ENCODE measurements at places on chromosomes 12 and 14.
A peak's percentile ranks its signal among the peaks of the same experiment; 100 is the strongest.

GRCh38 chr14:32683679-32684078, 255.0 kb upstream of the NPAS3 start:
- DNase-seq: no peak

GRCh38 chr14:52663850-52664249, 31.5 kb downstream of the ERO1A start:
- DNase-seq: peak; percentile 15

DNA sequence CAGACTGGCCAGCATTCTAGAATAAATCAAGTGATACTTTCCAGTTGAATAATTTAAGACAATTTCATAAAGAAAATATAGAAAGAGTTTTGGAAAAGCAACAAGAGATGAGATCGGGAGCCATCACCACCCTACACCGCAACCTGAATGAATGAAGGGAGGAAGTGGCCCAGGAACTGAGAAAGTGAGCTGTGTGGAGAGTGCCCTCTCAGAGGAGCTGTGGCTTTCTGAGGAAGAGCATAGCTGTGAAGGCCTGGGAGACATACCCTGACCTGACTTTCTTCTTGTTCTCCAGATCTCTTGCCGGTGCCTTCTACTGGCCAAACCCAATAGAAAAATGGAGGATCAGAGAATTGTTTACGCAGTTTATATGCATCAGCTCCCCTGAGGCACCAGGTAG, 79.3 kb upstream of the TSPAN8 start:
- DNase-seq: no peak

- DNase-seq: no peak
Observed at GRCh38 chr12:32921397-32921796, 24.8 kb upstream of the PKP2 start.

GRCh38 chr14:90739318-90740068, 76.7 kb downstream of the TTC7B start:
- peak; percentile 54 for DNase-seq

DNA sequence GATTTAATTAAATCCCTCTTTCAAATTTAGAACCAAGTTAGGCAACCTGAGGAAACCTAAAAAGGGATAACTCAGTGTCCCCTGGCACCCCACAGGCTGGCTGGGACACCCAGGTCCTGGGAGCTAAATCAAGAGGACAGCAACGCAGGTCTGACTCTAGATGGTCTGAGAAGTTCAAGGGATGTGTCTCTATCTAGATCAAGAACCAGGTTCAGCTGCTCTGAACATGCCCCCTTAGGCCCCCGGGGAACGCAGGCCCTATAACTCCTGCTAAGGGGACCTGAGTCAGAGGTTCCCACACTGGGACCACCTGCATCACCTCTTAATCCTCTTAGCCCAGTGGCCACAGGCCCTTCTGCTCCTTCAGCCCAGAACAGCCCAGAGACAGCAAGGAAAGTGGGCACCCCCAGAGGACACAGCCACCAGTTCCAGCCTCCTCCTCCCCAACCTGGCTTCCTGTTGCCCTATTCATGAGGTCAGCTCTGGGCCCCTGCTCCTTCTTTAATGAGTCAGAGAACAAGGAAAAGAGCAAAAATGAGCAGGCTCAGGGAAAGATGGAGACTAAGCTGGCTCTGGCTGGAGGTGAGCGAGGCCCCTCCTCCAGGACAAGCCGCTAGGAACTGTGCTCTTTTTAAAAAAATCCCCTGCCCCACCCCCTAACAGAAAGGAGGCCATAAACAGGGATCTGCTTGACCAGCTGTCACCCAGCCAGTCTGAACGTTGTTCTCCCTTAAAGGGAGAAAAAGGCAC, 10.8 kb downstream of the PITPNM2 start:
- no peak for DNase-seq

- no peak for DNase-seq
Observed at GRCh38 chr12:65200007-65200665, 30.8 kb downstream of the LEMD3 start.

GRCh38 chr12:110619534-110619953, 5.6 kb downstream of the TCTN1 start:
- no peak for DNase-seq

DNA sequence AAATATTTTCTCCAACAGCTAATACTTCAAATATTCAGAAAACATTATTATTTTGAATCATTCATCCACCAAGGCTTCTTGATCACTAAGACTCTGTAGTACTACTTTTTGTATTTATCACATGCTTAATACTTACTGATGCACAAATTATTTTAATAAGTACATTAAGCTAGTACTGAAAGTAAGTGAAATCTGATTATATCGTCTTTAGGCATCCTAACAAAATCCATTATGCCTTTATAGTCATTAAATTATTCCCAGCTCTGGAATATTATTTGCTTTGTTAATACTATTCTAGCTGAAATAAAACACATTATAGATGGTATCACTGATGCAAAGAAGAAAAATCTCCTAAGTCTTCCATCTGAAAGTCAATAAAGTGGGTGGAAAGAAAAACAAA, 75.1 kb upstream of the TTC7B start:
- no peak for DNase-seq

DNA sequence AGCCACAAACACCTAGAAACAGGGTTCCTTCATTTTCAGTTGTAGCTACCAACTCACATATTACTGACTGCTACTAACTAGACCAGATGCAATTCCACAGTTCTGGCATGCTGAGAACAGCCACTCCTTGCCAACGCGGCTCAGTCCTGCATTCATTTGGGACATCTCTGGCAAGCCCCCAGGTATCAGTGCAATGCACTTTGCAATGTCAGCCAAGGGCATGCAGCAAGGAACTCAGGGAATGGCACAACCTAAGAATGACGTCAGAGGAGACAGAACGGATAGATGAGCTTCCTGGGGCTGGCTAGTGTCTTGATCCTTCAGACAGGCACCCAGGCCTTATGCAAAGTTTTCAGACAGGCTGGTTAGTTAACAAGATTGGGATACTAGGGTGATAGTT, 29.6 kb downstream of the MAP3K9 start:
- no peak for DNase-seq

- no peak for DNase-seq
Observed at GRCh38 chr14:75845136-75845804, 136.5 kb downstream of the TGFB3 start.

DNA sequence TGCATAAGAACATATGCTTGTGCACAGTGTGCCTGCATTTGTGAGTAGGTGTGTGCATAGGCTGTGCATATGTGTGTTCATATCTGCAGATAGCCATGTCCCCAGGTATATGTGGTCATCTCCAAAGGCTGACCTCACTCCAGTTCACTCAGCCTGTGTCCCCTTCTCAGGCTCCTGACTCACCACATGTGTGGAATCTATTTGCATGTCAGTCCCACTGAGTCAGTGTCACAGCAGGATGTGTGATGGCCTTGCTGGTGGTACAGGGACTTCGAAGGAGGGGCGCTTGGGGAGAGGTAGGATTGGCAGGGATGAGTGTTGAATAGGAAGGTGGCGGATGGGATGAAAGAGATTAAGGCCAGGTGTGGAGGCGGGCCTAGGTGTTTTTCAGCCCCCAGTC, 35.5 kb downstream of the KRT80 start:
- no peak for DNase-seq

GRCh38 chr14:23829736-23830471, 123.7 kb upstream of the DHRS4 start:
- no peak for DNase-seq

GRCh38 chr12:2666846-2667245, 127.9 kb upstream of the FKBP4 start:
- DNase-seq: no peak

DNA sequence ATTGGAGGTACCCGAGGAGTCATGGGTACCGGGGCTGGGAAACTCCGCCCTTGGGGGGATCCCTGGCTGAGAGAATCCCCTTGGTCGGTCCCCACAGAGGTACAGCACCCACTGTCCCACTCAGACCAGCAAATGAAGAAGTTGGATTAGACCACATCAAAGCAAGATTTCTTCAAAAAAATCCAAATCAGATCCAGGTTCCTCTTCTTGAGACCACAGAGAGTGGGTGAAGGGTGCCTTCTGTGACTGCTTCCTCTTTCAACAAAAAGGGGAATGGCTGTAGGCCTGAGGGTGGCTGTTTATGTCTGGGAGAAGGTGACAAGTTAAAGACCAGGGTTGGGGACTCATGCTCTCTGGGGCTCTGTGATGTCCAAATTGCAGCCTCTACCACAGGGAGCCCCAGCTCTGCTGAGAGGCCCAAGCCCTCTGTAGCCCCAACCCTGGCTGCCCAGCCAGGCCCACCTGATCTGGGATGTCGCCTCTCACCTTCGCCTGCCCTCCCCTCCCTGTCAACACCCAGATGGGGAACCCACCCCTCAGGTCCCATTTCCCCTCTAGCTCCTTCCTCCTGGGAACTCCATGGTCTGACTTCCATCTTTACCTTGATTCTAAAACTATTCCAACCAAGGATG, 50.9 kb downstream of the ZFP36L1 start:
- no peak for DNase-seq

DNA sequence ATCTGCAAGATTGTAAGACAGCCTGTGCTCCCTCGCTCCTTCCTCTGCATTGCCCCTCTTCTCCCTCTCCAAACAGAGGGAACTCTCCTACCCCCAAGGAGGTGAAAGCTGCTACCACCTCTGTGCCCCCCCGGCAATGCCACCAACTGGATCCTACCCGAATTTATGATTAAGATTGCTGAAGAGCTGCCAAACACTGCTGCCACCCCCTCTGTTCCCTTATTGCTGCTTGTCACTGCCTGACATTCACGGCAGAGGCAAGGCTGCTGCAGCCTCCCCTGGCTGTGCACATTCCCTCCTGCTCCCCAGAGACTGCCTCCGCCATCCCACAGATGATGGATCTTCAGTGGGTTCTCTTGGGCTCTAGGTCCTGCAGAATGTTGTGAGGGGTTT, 37.4 kb downstream of the DAD1 start:
- DNase-seq: no peak

DNA sequence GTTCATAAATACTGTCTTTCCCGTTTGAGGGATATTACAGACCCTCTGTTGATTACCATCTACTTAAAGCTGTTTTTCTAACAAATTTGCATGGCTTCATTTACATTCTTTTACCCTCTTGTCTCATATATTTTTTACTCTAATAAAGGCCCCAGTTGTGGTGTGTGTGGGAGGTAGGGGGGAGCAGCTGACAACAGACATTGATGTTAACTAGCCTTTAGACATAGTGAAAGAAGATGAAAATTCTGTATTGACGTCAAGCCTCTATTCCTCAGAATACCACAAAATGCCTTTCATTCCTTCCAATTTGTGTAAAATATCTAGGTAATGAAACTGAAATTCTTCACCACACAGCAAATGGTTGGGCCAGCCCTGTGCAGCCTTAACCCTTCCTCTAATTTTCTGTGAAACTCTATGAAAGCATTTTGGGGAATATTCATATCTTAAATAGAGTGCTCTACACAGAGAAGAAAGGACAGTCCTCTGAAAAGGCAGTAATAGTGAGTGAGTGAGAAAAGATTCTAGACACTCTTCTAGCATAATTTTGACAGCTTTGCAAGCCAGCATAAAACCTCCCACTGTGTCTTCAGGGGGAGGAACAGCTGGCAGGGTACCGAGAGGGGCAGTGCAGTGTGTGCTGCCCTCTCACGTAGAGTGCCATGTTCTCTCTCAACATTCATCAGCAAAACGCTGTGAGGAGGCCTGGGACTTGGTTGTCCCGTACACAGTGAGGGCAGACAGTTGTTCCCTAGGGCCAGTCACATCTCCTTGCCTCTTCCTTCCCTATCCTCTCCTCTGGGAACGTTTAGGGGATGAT, 20.1 kb upstream of the CERS5 start:
- no peak for DNase-seq

GRCh38 chr14:62706217-62706616, 339.0 kb downstream of the KCNH5 start:
- no peak for DNase-seq

- DNase-seq: no peak
Observed at GRCh38 chr12:65121049-65121955, at the start of gene WIF1. Gene WIF1, minus strand, starts transcription at chr12:65121305. Its CDS starts 114 bp downstream, at chr12:65121191.

DNA sequence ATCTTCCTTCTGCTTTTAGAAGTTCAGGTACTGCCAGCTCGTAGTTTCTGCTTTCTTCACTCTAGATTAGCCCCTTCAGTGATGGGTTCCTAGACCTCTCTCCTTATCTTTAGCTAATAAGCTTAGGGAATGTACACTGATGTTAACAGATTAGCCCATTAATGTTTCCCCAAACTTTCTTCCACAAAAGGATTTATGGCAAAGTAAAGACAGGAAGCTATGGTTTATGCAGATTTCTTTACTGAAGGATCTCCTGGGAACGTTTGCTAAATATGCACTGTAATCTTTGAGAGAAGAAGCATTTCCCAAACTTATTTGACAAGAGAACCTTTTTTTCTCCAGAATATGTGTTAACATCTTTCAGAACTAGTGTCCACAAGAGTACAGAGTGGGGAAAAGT, 4.2 kb downstream of the SOCS4 start:
- no peak for DNase-seq

DNA sequence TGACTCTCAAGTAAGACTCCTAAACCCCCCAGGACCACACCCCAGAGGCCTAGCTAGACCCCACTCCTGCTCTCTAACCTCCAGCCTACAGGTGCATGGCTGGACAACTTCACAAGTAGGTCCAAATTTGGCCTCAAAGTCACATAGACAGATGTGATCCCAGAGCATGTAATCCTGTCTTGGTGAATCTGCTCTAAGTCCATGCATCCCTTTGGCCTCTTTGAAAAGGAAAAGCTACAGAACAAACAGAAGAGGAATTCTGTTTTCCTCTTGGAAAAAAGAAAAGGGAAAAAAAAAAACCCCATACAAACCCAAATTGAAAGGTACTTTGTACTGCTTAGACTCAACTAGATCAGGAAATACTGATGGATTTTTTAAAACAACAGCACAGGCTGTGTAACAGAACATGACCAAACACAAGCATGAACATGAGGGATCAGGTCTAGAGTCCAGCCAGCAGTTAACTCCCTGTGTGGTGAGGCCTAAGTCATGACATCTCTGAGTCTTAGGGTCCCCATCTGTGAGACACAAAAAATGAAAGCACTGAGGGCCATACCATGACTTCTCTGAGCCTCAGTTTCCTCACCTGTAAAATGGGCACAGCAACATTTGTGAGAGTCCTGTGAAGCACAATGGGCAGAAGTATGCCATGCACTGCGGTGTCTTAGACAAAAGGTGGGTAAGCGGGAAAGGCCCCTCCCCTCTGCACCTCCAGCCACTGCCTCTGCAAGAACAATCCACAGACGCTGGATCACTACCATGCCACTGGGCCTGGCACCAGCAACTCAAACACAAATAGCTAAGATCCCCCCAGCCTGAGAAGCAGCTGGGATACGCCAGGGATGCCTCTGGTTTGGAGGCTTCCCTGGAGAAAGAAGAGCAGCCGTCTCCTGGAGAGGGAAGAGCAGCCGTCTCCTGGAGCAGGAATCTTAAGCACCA, 9.9 kb downstream of the PITPNM2 start:
- DNase-seq: no peak
